ENCODE measurements at places on chromosomes 11 and 22.
A peak's percentile ranks its signal among the peaks of the same experiment; 100 is the strongest.

DNA sequence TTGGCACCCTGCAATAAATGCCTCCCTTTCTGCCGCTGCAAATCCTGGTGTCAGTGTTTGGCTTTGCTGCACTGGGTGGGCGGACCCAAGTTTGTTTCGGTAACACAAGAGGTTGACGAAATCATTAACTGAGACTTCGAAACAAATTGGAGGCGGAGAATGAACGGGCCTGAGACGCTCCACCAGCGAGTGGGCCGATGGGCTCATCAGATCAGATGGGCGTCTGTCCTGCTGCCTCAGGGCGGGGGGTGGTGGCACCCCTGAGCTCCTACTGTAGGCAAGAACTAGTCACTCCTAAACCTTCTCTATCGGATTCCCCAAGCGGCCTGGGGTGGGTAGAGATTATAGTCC, 918 bp upstream of the CAPN5 start:
- DNase-seq: no peak

- peak; percentile 64 for DNase-seq
Observed at GRCh38 chr22:23218867-23219251, 38.5 kb downstream of the BCR start.

- DNase-seq: no peak
Observed at GRCh38 chr11:33214767-33215166, 42.4 kb upstream of the HIPK3 start.

DNA sequence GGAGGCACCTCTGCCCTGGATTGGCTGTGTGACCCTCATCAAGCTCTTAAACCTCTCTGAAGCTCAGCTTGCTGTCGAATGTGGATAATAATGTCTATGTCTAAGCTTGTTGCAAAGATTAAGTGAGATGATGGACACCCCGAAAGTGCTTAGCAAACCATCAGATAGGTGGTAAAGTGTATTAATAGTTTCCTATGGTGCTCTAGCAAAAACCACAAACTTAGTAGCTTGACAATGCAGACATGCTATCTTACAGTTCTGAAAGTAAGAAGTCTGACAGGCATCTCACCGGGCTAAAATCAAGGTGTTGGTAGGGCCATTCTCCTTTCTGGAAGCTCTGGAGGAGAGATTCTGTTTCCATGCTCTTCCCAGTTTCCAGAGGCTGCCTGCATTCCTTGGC, 106.5 kb upstream of the CSNK2A3 start:
- no peak for DNase-seq

- DNase-seq: no peak
Observed at GRCh38 chr22:36636916-36637315, 66.6 kb downstream of the CACNG2 start.

DNA sequence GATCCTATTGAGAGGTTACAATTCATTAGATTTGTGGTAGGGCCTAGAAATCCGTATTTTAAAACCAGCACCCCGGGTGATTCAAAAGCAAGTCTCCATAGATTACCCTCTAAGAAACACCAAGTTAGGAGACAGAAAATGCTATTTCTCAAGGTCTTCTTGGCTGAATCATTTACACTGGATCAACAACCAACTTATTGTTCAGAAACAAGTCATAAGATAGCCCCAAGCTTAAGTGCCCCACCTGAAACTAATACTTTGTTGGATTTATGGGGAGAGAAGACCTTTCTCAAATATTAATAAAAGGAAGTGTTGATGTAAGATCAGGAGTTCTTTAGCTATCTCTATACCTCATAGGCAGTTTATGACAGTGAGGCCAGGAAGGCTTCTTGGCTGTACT, 345.2 kb downstream of the LARGE1 start:
- DNase-seq: no peak

GRCh38 chr11:370070-370941, 1.0 kb downstream of the B4GALNT4 start:
- no peak for DNase-seq

DNA sequence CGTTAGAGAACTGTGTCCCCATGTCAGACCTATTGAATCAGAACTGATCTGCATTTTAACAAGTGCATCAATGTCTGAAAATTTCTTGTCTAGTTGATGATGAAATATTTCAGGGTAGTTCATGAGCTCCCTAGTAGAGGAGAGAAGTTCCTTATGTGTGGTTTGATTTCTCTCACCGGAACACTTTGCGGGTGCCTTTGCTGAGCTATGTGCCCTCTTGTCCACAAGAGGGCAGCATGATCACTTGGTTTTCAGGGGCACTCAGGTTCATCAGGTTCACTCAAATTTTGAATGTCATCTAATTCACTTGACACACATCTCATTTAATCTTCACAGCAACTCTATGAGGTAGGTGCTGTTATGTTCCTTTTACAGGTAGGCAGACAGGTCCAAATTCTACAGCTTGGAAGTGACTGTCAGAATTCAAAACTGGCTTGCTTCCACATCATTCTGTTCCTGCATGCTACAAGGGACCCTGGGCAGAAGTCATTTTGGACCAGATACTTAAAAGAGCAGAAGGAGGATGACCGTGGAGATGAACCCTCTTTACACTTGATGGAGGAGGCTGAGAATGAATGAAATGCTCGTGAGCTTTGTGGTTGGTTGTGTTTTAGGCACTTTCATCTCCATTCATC, 55.6 kb downstream of the P4HA3 start:
- peak; percentile 82 for DNase-seq

- no peak for DNase-seq
Observed at GRCh38 chr11:13534358-13534757, 38.6 kb upstream of the PTH start.

- no peak for DNase-seq
Observed at GRCh38 chr11:2836315-2837095, 49.1 kb downstream of the CDKN1C start.

DNA sequence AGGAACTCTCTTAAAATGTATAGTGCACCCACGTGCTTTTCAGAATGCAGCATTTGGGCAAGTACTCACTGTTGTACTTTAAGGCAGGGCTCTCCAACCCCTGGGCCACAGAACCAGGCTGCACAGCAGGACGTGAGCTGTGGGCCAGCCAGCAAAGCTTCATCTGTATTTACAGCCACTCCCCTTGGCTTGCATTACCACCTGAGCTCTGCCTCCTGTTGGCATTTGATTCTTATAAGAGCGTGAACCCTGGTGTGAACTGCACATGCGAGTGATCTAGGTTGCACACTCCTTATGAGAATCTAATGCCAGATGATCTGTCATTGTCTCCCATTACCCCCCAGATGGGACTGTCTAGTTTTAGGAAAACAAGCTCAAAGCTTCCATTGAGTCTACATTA, 3.0 kb downstream of the C11orf58 start:
- DNase-seq: no peak

DNA sequence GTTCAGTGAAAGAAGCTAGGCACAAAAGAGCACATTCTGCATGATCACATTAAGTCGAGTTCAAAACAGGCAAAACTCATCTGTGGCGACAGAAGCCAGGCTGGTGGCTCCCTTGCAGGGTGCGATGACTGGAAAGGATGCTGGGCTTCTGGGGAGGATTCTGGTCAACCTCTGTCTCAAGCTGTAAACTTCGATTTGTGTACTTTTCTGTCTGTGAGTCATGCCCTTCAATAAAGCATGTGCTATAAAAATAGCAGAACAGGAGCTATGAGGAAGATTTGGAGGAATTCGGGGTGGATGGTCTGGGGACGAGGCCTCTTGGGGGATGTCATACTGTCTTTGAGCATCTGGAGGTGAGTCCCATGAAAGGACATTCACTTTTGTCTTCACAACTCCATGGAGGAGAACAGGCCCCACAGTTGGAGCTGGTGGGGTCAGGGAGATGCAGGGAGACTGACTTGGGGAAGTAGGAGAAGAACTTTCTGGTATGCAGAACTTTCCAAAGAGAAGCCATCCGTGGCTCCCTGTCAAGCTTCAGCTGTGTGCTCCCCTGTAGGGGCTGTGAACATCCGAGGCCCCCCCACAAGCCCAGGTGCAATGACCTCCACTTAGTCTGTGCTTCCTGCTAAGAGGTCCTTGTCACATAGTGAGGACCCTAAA, 77.8 kb upstream of the LINC01488 start:
- no peak for DNase-seq

DNA sequence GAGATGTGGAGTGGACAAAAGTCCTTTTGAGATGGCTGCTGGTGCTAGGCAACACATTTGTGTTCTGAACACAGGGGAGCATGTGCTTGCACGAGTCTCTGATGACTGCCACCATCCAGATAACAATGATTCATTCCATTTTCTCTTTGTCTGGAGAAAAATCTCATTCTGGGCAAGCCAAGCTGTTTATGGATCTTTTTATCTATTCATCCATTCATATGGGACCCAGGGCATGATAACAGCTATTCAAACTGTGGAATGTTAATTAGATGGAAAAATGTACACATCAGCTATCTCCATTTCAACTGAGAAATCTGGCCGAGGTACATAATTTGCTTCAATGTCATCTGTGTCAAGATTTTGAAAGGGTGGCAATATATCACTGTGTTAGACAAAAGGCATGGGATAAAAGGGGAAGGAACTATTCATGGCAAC, 117.5 kb upstream of the ZBED5 start:
- no peak for DNase-seq

DNA sequence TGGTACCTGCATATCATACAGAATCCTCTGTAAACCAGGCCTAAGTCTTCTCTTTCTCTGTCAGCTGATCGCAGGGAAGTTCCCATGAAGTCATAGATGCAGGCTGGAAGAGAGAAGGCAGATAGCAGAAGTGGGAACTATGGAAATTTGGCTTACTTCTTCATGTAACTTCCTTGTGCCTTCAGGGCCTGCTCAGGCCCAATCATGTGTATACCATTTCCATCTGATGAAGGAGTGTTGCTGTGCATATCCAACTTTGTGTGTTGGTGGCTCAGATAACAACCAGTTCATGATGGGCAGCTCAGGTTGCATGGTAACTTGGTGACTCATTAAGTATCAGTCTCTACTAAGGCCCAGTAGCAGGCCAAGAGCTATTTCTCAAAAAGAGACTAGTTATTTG, 53.1 kb upstream of the CEP295 start:
- no peak for DNase-seq

DNA sequence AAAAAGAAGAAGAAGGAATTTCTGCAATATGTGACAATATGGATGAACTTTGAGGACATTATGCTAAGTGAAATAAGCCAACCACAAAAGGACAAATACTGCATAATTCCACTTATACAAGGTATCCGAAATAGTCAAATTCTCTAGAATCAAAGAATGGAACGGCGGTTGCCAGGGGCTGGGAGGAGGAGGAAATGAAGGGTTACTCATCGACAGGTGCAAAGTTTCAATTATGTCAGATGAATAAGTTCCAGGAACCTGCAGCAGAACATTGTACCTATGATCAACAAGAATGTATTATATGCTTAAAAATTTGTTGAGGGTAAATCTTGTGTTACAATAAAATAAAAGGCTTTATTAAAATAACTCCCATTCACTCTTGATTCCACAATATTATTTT, 49.0 kb downstream of the SC5D start:
- no peak for DNase-seq

- DNase-seq: peak; percentile 72
Observed at GRCh38 chr22:41380993-41381328, 781 bp upstream of the TEF start.

DNA sequence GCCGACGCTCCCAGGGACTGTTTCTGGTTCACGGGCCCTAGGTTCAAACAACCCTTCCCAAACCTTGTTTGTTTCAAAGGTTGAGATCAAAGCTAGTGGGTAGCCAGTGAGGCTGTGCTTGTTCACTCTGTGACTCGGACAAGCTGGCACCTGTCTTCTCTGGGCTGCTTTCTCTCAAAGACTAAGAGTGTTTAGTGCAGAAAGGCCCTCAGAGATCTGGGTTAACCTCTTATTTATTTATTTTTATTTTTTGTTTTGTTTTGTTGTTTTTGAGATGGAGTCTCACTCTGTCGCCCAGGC, 13.0 kb upstream of the MALAT1 start:
- DNase-seq: peak; percentile 71

GRCh38 chr11:35307221-35307621, 112.1 kb downstream of the SLC1A2 start:
- DNase-seq: peak; percentile 86

GRCh38 chr11:131969261-131969660, 598.8 kb downstream of the NTM start:
- no peak for DNase-seq

DNA sequence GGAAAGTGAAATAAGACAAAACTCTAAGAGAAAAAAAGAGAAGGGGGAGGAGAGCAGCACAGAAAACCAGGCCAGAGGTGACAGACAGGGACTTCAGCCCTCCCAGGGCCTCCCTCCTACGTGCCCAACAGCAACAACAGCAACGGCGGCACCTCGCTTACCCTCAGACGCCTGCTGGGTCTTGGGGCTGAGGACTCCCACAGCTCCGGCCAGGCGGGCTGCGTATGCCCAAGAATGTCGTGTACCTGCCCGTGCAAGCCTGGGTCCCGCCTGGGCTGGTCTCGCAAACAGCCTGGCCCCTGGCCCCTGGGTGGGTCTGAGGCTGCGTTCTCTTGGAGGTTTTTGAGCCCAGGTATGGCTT, 30.5 kb downstream of the ARAP1 start:
- no peak for DNase-seq

GRCh38 chr11:27166130-27166529, 125.5 kb downstream of the BBOX1 start:
- no peak for DNase-seq

All from cerebellar cortex (tissue), 1 donor.